Kidney epithelial cell (primary cell): ENCODE measurements at places on chromosomes 5 and 9. TPM values are rescaled to one million over a fixed set of nuclear protein-coding genes. Genes with fewer than 3 reads are reported as not detected.

The SHISAL2B gene
- not detected in 2 replicates for total RNA-seq

The CCDC183 gene
- total RNA-seq = 0.84 and 0.89 TPM in 2 replicates

The BARX1 gene
- total RNA-seq = not detected in 2 replicates

The DRD1 gene
- total RNA-seq = 0.07 TPM in 1 of 2 replicates, not detected in the other

The PPP2R2B gene
- total RNA-seq = 0.62 and 1.2 TPM in 2 replicates

The WNK2 gene
- 9.7 and 17.1 TPM in 2 replicates for total RNA-seq

The LRRC26 gene
- not detected in 2 replicates for total RNA-seq

The HCN1 gene
- total RNA-seq = not detected in 2 replicates

The ENTPD2 gene
- 0.21 TPM in 1 of 2 replicates, not detected in the other for total RNA-seq

The IFNA16 gene
- total RNA-seq = not detected in 2 replicates

The RNF44 gene
- total RNA-seq = 31.2 and 36.6 TPM in 2 replicates

The SH2D3C gene
- total RNA-seq = 0.17 and 0.27 TPM in 2 replicates

The SLC34A1 gene
- not detected in 2 replicates for total RNA-seq

The CCDC192 gene
- not detected in 2 replicates for total RNA-seq

The CYSRT1 gene
- total RNA-seq = 2.1 and 3.8 TPM in 2 replicates

The RIC1 gene
- total RNA-seq = 15.7 and 16.8 TPM in 2 replicates

The PCDHGB1 gene
- 1.6 and 1.7 TPM in 2 replicates for total RNA-seq

- DNase-seq = no peak
Measured at GRCh38 chr5:72185496-72186329, 78.4 kb downstream of the MAP1B start.

DNA sequence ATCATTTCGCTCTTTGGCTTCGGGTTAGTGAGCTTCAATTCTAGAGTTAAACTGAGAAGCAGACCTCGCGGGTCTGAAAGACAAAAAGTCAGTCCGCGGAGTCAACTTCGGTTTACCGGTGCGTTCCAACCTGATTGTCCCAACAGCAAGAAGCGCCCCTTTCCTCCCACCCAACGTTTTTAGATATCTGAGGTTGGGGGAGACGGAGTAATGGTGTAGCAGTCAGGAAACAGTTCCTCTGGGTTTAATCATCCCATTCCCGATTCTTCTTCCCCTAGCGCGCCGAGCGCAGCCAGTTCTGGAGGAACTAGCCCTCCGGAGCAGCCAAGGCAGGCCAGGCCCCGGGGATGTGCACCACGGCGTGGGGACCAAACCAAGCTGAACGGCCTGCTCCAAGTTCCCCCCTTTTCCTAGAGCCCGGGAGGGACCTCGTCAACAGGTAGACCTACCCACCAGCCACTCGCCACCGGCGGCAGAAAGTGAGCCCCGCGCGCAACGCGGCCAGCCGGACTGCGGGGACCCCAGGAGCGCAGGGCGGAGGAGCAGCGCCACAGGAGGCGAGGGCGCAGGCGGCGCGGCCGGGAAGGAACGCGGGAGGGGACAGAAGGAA lies 622 bp upstream of the ISL1 start:
- no peak for DNase-seq

- no peak for DNase-seq
Measured at GRCh38 chr5:69078921-69079540, 14.8 kb upstream of the SLC30A5 start.

DNA sequence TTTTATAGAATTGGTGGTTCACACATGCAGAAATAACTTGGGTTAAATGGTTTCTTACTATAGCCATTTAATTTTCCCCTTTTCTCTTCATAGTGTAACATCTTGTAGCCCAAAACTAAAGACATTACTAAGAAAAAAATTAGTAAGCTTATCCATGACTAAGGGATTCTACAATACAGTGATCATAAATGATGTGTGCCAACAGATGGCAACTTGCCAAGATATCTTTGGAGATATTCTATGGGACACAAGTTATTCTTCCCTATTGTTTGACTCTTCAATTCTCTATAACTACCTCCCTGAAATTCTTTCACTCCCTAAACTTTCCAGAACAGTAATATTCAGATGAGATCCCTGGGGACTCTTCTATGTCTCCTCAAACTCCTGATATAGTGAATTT lies 580.6 kb downstream of the PTPRD start:
- DNase-seq = no peak

- DNase-seq = no peak
Measured at GRCh38 chr9:135478829-135479468, 633 bp upstream of the PPP1R26 start.

- no peak for DNase-seq
Measured at GRCh38 chr9:99274495-99274894, 52.4 kb downstream of the SEC61B start.

DNA sequence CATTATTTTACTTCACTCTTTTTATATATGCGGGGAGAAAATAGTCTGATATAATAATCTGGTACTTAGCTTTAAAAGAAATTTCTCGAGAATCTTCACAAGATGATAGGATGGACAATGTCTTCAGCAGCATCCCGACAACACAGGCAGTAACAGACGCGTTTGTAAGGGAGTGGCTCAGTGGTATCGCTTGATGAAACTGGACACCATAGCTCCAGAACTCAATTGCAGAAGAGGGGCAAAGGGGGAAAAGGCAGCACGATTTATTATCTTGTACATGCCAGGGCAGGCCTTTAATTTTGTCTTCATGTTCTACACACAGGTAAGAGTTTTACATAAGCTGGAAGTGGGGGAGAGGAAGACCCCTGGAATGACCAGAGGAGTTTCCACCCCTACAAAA lies 15.7 kb downstream of the IL4 start:
- DNase-seq = no peak

- DNase-seq = no peak
Measured at GRCh38 chr5:40775085-40775845, 19.5 kb upstream of the TTC33 start.

GRCh38 chr5:108193021-108193795 lies 188.7 kb downstream of the FBXL17 start:
- peak; percentile 10 for DNase-seq

- no peak for DNase-seq
Measured at GRCh38 chr5:10372726-10373709, 19.5 kb downstream of the MARCHF6 start.

DNA sequence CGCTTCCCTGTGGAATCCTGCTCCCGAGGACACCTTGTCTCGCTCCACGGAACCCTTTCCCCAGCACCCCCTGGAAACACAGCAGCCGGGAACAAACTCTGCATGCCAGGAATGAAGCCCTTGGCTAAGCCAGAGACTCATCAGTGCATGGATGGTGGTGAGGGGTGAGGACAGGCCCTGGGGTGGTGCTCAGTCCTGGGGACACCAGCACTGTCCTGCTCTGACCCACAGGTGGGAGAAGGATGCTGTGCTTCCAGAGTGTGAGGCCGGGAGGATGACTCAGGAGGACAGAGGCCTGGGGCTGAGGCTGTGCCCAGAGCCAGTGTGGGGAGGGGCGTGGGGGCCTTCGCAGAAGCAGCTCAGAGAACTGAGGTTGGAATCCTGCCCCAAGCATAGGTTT lies 11.2 kb upstream of the EGR1 start:
- DNase-seq = no peak

GRCh38 chr5:115179394-115180164 lies 9.9 kb upstream of the TRIM36 start:
- DNase-seq = no peak

GRCh38 chr9:131277287-131277909 lies 1.1 kb upstream of the FAM78A start:
- no peak for DNase-seq

DNA sequence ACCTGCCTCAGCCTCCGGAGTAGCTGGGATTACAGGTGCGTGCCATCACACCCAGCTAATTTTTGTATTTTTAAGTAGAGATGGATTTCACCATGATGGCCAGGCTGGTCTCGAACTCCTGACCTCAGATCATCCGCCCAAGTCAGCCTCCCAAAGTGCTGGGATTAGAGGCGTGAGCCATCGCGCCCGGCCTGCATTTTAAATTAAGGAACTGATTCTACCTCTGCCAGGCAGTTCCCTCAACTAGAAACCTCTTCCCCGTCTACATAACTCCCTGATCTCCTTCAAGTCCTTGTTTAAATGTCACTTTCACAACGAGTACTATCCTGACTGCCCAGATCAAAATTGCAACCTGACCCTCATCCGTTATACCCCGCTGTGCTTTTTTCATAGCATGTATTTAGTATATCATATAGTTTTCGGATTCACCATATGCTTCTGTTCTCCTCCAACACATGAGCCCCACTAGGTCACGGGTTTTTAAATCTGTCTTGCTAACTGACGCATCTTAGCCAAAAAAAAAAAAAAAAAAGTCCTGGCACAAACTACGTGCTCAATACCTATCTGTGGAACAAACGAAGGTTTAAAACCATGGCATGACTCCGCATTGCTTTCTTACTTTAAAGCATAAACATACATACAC lies 858 bp upstream of the SOWAHA start:
- DNase-seq = no peak

DNA sequence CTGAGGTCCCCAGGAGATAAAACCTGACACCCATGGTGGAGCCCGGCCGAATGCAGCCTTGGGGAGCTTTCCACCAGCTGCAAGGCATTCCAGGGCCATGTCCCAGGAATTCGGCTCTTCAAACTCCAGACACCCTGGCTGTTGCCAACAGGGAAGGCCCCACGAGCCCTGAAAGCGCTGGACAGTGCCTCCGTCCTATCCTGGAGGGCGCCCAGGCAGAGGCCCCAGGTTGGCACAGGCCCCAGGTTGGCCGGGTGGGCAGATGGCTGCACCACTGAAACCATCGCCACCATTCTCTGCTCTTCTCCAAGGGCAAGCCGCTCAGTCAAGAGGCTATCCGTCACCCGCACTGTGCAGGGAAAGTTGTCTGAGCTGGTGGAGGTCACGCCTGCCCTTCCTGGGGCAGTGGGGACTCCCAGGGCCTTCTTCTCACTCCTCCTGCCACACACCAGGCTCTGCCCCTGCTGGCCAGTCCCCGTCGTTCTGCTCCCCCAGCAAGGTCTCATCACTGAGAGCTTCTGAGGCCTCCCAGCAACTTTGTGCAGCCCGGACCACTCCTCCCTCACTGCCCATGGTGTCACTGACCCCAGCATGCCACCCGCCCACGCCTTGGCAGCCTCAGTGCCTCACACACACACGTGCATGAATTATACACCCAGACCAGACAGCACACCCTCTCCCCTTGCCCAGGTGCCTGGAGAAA lies 21.2 kb downstream of the SLC6A3 start:
- no peak for DNase-seq

- no peak for DNase-seq
Measured at GRCh38 chr5:8766448-8766847, 779.4 kb downstream of the SEMA5A start.

- DNase-seq = no peak
Measured at GRCh38 chr9:127539982-127540663, 72.0 kb upstream of the STXBP1 start.

DNA sequence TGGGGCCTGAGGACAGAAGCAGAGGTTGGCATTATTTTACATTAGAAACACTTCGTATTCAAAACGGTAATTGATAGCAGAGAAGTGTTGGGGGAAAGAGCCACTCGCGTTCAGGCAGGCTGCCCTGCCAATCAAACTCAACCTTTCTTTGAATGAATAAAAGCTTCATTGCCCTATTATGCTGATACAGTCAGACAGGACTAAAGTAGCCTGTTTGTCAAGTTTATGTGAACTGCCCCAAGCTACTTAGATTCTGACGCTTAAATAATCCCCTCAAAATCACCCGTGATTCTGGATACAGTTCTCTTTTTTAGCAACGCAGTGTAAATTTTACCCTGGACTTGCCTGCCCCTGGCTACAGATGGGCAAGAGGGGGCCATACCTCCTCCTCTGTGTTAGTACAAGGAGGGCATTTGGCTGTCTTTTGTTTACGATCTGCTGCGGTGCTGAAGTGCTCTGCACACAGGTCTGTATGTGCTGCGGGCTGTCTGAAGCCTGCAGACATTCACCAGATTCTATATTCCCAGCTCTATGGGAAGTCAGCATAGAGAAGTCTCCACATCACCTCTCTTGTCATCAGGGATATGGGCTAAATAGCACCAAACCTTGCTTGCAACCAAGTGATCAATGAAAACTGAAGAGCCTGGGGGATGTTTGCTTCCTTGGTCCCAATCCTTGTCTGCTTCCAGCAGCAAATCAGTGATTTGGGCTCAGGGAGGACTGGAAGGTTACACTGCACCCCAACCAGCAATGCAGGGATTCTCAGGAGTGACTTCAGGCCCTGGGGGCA lies 218.4 kb downstream of the EBF1 start:
- no peak for DNase-seq

DNA sequence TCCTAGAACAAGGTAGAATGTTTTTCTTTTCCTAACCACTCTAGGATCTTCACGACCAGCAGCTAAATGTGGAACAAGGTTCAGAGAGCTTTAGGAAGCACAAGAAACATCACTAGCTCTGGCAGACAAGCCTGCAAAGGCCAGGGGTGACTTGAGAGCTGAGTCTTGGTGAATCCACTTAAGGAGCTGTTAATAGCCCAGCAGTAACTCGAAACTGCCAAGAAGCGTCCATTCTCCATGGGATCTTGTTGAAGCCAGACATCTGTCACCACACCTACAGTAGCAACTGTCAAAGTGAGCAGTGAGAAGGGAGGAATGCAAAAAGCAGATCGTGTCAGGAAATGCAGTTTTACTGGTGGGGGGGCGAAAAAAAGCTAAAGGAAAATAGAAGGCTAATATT lies 87.2 kb downstream of the ATPSCKMT start:
- no peak for DNase-seq

DNA sequence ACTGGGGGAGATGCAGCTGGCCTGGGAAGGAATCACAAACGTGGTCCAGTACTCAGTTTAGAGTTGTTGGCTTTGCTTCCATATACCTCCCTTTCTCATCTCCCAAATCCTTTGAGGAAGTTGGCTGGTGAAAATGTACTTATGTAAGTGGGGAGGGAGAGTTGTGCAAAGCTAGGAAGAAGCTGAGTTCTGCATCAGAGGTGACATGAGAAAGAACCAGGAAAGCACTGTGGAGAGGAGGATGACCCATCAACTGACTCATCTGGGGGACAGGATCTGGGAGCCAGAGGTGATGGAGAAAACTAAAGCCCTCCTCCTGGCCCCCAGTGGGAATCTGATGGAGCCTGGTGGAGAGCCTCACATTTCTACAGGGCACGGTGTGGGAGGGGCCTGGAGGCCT lies 16.2 kb downstream of the KCNMB1 start:
- DNase-seq = no peak
